ENCODE measurements at places on chromosomes 16 and 17.

GRCh38 chr17:36024106-36024869 is 6.5 kb upstream of the CCL23 start:
- DNase-seq: no peak

GRCh38 chr17:54919425-54919824 is 18.8 kb downstream of the TOM1L1 start:
- no peak for DNase-seq

DNA sequence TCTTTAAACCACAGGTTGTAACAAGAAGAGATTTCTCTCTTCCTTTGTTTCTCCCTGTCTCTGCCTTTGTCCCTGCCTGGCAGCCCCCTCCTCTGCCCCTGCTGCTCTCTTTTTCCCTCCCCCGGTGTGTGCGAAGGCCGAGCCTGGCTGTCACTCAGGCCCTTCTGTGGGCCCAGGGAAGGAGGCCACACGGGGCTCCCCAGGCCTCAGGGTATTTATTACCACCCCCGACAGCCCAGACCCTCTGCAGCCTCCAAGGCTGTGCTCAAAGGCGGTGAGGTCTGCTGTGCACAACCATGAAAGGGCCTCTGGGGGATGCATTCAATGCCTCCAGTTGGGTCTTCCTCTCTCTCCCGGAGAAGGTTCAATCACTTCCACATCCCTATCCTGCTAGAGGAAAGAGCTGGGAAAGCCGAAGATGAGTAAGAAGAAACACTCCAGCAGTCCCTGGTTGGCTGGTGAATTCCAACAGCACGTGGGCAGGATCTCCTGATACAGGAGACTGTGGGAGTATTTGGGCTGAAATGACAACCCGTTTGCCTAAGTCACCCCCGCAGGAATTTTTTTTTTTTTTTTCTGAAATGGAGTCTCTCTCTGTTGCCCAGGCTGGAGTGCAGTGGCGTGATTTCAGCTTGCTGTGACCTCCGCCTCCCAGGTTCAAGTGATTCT is 34.2 kb downstream of the ZNF423 start:
- no peak for DNase-seq

- no peak for DNase-seq
Measured at GRCh38 chr17:74172700-74173099, 30.8 kb upstream of the RPL38 start.

GRCh38 chr17:68289936-68290267 is 1.0 kb downstream of the SLC16A6 start:
- no peak for DNase-seq

- DNase-seq: peak; percentile 66
Measured at GRCh38 chr17:8391711-8392110, 5.9 kb downstream of the RNF222 start.

- DNase-seq: peak; percentile 60
Measured at GRCh38 chr16:73000020-73000906, 47.7 kb downstream of the ZFHX3 start.

DNA sequence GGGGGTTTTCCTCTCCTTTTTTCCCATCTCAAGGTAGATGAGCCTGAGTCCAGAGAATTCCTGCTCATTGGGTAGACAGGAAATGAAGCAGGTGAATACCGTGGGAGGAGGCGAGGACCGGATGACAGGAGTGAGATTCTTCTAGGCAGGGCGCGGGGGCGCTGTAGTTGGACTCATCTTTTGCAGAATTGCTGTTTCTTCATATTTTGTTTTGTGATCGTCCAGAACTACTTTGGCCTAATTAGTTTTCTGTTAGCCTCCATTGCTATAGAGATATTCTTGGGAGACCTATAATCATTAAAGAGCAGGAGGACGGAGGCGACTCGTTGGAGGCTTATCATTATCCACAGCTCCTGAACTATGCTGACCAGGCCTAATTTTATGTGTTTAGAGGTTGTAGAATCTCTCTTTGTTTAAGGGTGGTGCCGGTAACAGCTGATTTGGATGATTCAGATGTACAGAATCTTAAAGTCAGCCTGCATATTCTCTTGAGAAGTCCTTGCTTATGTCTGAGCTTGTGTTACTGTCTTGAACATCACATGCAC is 650 bp downstream of the ATP6V0A1 start:
- peak; percentile 65 for DNase-seq

All from EH (cell line).